ENCODE measurements at places on chromosomes 3 and 15.

- DNase-seq, result no peak
Measured at GRCh38 chr3:177724020-177724638, 526.8 kb upstream of the TBL1XR1 start.

DNA sequence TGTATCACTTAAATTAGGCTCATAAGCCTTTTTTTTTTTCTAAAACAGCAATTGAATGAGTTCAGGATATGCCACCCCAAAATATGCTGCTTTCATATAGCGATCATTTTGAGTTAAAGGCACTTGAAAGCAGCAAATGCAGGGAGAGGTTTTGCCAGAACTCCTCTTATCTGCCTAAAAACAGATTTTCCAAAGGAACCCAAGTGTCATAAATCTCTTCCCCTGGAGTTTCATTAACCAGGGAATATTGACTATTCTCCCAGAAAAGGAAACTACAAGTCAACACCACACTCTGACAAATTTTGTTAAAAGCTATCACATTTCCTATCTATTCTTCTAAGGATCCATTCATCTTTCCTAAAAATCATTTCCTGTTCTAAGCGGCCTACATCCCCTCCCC is 11.3 kb downstream of the DNAAF4 start:
- no peak for DNase-seq

DNA sequence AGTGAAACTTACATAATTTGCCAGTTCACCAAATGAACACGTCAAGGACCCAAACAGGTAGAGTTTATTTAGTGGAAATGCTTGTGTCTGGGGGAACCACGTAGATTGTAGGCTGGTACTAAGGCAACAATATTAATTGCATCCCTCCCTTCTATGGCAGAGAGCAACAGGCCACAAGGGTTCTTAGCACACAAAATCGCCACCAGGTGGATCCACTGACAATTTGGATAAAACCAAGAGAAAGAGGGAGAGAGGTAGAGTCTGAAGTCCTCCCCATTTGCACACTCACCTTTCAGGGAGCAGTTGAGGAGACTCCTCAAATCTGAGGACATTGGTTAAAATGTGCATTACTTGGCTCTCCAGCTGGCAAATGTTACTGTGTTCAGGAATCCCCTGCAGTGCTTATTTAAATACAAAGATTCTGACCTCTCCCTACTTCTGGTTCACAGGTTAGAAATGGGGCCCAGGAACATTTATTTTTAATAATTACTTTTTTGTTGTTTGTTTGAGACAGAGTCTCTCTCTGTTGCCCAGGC is 181.0 kb upstream of the FEZF2 start:
- DNase-seq, result no peak

GRCh38 chr3:79097964-79098660 is 669.7 kb downstream of the ROBO1 start:
- no peak for DNase-seq

DNA sequence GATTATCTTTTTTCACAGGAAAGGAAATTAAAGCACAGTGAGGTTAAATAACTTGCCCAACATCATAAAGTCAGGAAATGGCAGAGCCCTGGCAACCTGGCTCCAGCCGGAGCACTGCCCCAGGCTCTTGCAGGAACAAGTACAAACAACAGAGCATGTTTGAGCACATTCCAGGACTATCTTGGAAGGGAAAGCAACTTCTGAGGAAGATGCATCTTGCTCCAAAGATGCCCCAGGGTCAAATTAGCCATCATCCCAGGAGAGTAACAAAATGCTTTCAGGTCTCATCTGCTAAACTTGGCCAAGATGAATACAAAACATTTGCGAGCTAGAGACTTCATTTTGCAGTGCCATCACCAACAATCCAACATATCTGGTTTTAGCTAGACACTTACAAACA is 162.4 kb upstream of the LRRN1 start:
- DNase-seq, result no peak

DNA sequence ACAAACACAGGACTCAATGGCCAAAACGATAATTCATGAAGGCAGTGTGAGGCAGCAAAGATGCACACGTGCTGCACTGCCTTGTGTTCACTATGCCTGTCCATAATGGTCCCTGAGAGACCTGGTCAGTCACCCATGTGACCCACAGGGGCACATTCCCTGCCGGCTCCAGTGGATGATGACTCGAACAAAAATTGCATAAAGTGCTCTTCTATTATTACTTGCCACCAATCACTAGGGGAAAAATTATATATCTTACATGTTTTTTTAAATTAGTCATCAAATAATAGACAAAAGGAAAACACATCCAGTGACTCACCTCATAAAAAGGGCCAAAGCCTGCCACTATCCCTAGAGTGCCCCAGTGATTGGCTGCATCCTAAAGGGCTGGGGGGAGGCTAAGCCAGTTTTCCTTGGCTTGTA is 47.5 kb downstream of the UBP1 start:
- no peak for DNase-seq

DNA sequence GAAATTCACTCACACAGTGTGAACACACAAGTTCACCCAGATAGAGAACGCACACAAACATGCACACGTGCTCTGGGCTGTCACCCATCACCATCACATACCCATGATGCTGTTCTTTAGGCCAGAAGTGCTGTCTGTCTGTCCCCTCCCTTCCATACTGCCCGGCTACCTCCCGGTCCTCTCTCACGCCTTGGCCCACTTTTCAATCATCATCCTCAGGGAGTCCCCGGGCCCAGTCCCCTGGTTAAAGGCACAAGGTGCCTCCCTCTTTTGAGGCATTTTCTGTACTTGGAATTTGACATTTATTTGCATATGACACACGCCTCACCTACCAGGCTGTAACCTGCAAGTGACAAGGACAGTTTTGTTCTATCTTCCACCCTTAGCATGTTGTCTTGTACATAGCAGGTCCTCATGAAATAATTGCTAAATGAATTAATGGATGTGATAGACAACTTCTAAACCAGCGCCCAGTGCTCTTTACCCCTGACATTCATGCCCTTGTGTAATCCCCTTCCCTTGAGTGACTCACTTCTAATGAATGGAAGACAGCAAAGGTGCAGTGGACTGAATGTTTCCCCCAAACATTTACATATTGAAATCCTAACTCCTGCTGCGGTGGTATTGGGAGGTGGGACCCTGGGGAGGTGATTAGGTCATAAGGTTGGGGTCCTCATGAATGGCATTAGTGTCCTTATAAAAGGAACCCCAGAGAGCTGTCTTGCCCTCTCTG is 73.9 kb upstream of the ADPGK start:
- no peak for DNase-seq

GRCh38 chr15:95459273-95459672 is 871.2 kb upstream of the NR2F2 start:
- no peak for DNase-seq

DNA sequence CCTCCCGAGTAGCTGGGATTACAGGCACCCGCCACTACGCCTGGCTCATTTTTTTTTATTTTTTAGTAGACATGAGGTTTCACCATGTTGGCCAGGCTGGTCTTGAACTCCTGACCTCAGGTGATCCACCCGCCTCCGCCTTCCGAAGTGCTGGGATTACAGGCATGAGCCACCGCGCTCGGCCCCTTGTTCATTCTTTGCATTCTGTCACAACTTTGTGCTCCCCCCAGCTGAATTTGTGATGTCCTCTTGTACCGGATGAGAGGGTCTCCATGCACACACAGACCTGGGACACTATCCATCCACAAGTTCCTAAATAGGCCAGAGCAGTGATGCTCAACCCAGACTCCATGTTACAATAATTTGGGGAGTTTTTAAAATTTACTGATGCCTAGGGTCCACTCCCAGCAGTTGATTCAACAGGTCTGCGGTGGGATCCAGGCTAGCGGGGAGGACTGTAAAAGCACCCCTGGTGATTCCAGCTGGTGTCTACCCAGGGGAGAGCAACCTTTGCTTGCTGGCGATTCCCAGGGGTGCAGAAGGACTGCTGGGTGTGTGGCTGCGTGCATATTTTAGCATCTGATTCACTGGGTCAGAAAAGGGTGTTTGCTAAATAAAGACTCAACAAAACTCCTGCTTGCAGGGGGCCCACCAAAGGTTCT is 1.0 kb downstream of the RASSF1 start:
- DNase-seq, result no peak

GRCh38 chr3:124281453-124282316 is 289.8 kb upstream of the ROPN1 start:
- peak; percentile 71 for DNase-seq

- no peak for DNase-seq
Measured at GRCh38 chr15:70078578-70079417, 18.9 kb downstream of the TLE3 start.

DNA sequence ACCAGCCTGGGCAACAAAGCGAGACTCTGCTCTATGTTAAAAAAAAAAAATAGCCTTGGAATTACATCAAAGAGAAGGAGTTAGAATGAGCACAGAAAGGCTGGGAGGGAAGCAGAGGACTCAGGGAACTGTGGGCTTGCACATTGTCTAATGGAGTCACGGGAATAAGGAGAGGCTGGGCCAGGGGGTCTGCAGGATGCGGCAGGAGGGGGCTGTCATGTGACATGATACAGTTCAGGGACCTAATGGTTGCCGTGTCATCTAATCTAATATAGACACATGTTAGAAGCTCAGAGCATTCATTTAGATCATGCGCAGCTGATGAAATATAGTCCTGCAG is 32.5 kb downstream of the GRK7 start:
- no peak for DNase-seq

GRCh38 chr15:94395640-94396039 is 164.3 kb downstream of the MCTP2 start:
- no peak for DNase-seq

GRCh38 chr3:123089611-123090331 is 22.9 kb downstream of the PDIA5 start:
- no peak for DNase-seq

DNA sequence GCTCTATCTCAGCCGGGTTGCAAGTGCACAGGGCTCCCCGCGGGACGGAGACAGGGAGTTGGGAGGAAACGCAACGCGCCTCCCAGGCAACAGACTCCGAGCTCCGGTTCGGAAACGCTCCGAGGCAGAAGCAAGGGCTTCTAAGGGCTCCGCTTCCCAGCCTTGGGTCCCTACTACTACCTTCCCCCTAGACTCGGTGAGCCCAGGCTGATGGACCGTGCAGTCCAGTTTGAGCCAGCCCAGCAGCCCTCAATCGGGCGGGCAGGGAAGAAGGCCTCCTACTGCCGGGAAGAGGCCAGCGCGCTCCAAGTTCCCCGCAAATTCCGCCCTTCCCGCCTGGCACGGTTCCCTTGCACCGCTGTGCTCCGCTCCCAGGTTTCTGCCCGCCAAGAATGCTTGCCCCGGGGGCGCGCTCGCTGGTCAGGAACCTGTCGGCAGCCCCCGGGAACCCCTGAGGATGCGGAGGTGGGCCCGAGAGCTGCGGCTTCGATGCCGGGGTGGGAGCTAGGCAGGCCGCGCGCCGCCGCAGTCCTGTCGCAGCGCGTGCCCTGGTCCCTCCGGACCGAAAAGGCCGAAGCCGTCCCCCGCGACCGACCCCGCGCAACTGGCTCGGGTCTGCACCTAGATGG is 728 bp downstream of the TRANK1 start:
- no peak for DNase-seq

- DNase-seq, result no peak
Measured at GRCh38 chr15:58200739-58201138, 62.6 kb downstream of the AQP9 start.

DNA sequence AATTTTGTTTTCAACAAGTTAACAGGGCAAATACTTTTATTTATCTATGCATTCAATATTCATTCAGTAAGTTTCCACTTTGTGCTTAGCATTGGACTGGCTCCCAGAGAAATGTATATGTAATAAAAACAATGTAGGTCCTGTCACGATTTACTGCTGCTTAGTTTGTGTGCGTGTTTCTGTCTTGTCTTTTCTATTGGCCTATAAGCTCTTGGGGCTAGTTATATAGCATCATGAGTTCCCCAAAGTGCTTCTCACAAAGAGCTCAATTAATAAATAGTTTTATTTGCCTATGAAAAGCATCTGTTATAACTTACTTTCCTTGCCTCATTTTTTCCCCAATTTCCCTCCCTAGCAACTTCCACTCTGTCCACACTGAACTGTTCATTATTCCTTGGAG is 666.7 kb upstream of the NAALADL2 start:
- no peak for DNase-seq

DNA sequence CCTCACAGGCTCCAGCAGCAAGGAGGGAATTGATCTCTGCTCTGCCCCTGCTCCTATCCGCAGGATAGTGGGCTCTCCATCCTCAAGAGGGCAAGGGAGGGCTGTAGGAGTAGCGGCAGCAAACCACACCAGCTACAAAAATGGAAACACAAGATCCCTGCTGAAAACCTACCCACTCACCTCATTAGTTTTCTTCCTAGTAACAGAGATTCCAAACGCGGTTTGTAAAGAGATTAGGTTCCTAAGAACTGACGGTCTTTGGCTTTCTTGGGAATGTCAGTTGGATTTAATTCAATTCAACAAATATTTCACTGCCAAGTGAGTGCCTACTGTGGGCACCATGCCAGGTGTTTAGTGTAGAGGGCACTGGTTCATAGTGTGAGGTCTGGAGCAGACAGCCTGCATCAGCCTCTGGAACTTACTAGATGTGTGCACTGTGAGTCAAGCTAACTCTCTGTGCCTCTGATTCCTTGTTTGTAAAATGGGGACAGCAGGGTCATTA is 84.7 kb downstream of the MRPL46 start:
- no peak for DNase-seq

DNA sequence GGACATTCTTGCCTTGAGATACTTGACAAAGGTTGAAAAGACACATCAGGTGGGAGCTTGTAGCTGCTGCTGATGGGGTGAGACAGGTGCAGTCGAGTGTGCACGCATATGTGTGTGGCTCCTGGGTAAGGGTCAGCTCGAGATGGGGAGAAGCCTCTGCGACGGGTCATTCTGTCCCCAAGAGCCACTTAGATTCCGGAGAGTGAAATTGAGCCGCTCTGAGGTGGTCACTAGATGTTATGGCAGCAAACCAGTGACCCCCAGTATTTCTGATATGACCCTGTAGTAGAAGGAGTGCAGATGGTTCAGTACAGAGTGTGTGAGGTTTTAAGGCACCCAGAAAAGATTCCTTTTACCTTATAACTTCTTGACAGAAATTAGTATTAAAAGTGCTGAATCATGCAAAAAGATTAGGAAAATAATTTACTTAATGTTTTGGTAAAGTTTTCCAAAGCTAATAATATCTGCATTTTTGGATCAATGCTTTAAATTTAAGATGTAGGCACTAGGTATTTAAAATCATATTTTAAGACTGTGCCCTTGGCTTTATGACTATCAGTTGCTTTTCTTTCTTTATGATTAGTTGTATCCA is 241.9 kb upstream of the TOPAZ1 start:
- no peak for DNase-seq

- no peak for DNase-seq
Measured at GRCh38 chr15:64949383-64950186, 37.9 kb downstream of the ANKDD1A start.
